Karpas-422 (cell line): ENCODE measurements at places on chromosomes 13 and 19.
A peak's percentile ranks its signal among the peaks of the same experiment; 100 is the strongest.

DNA sequence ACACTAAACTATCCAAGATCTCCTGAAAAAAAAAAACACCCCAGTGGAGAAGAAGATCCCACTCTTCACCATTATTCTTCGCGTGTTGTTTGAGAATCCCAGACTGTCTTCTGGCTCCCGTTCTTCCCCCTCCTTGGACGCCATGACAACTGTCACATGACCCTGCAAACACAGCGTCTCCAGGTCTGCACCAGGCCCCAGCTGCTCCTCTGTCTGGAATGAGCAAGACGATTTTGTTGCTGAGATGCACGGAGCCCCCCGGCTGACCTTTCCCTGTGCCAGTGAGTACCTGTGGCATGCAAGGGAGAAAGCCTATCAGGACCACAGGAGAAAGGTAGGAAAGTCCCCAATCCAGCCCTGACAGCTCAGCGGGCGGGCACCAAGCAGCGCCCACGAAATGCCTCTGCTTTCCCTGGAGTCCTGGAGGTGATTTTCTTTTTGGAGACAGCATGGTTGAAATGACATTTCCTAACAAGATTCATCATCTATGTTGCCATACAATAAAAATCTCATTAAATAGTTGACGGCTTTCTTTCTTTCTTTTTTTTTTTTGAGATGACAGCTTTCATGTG is at the start of gene CFAP97D2:
Gene CFAP97D2 (plus strand): TSS at position 171 of the 572 bp plus-strand sequence. CDS start 74 bp downstream, at position 245.
- no peak for DNase-seq

DNA sequence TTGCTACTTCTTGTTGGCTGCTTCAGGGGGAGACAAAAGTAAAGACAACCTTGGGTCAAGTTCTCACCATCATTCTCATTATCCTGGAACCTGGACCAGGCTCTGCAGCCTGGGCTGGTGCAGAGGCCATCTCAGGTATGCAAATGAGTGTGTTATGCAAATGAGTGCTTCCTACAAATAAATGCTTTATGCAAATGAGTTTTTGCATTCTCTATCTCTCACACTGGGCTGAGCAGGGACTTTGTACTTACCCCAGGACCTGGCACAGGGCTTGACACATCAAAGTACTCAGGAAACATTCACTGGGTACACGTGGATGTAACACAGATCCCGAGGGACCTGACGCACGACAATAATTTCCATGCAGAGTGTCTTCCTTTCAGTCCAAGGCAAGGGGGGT is 103.0 kb downstream of the DNAJC15 start:
- DNase-seq, result peak; percentile 88

- DNase-seq, result no peak
These were observed 48.8 kb upstream of the IRS2 start for GRCh38 chr13:109834973-109835720.

DNA sequence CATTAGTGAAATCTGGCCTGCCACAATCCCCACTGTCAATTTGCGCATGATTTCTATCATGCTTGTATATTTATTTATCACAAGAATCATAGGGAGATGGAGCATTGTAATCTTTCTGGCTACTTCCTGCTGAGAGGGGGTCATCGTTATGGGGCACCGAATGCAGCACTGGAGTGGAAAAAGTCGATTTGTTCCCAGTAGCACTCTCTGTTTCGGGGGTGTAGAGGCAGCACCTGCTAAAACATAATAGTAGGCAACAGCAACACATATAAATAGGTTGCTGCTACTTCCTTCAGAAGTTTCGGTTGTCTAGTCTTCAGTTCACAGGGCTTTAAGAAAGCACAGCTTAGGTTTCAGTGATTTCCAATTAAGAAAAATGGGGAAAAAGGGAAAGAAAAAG is 23.4 kb upstream of the CEACAM21 start:
- no peak for DNase-seq

DNA sequence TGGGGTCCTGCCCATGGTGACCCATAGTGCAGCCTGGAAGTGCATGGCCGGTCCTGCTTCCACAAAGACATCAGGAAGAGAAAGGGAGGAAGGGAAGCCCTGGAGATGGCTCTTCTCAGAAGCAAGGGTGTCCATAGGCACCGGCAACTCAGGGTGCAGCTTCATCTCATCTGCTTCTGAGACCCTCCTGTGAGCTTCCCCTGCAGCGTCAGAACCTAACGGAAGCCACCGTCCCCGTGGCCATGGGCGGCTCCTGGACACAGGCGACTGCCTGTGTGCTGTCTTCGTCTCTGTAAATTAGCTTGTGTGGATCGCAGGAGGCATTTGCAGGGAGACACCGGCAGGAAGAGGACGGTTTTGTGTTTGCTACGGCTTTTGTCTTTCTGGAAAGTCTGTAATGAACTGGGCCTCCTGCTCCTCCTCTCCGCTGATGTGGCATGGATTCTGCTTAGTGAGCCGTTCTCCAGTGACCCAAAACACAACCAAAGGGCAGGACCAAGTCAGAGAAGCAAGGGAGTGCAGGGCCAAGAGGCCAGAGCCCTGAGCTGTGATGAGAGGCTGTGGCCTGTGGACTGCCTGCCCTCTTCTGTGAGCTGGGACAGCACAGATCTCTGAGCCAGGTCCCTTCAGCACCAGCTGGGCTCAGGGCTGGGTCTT is 2.5 kb downstream of the ATP4B start:
- no peak for DNase-seq

DNA sequence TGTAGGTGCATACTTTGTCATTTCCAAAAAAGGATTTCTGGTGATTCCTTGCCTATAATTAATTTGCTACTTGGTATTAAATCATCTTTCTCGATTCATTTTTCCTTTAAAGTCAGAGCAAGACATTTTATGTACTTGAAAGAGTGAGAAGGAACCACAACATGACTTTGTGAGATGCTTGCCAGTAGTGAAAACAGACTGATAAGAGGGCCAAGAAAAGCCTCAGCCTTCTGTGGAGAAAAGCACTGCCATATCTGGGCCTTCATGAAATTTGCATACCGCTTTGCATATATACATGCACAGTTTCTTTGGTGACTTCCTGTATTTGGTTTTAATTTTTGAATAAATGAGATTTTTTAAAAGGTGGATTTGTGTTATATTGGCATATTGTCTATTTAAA is 128.4 kb downstream of the CDK8 start:
- DNase-seq, result peak; percentile 47

DNA sequence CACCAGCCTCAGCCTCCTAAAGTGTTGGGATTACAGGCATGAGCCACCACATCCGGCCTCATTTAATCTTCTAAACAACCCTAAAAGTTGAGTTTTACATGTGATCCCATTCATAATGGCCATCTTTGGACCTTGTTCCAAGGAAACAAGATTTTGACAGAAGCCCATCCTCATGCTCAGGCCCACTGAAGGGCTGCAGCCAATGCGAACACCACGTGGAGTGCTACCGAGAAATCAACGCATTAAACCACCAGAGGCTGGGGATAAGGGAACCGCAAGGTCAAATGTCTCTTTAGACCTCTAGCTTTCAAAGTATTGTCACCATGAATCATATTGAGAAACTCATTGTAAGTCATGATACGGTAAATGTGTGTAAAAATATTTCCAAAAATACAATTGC is 49.4 kb upstream of the DOCK9 start:
- DNase-seq, result no peak

GRCh38 chr13:52975969-52976368 is 52.6 kb upstream of the OLFM4 start:
- DNase-seq, result peak; percentile 1

GRCh38 chr19:19475849-19476828 is 39.2 kb downstream of the TSSK6 start:
- DNase-seq, result peak; percentile 54

- no peak for DNase-seq
These were observed 177.3 kb upstream of the SERP2 start for GRCh38 chr13:44196196-44196751.

GRCh38 chr13:80359414-80359777 is 18.5 kb upstream of the SPRY2 start:
- no peak for DNase-seq

GRCh38 chr19:33781415-33781935 is 15.2 kb upstream of the KCTD15 start:
- no peak for DNase-seq

DNA sequence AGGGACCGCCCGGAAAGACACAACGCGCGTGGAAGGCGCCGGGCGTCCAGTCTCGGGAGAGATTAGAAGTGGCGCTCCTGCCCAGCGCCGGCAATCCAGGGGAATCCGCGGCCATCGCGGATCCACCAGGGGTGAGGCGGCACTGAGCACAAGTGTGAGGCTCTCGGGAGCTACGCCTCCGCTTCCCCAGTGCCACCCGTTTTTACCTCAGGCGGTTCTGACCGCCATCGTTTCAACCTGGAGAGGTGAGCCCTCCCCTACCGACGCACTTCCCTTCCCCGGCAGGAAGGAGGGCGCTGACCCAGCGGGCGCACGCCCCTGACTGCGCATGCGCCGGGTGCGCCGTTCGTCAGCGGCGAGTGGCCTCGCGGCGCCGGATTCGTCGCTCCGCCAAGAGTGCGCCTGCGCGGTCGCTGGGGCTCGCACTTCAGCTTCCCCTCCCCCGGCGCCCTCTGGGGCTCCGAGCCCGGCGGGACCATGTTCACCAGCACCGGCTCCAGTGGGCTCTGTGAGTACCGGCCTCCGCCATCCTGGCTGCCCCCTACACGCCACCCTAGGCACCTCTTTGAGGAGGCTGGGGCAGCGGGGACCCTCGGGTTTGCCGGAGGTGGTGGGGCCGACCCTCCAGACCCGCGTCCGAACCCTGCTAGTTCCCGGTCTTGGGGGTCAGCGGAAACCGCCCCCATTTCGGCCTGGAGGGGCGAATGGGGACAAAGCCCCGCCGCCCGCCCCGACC is at the start of gene UBAC2:
Gene UBAC2 (plus strand): TSS at position 423 of the 736 bp plus-strand sequence. CDS start 55 bp downstream, at position 478.
- DNase-seq, result peak; percentile 98

DNA sequence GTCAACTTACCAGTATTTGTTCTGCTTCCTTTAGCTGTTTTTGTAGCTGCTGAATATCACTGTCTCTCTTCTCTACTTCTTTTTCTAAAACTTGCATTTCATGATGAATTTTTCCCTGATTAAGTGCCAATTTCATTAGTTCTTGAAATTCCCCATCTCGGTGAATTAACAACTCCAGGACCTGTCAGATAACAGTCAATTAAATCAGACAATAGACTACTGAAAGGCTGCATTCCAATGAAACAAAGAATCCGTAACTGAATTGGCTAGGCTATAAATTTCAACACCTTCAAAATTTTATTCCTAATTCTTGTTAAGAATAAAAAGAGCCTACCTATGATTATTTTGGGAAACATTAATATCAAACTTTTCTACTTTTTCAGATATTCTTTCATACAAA is 8.6 kb downstream of the MED4 start:
- DNase-seq, result no peak

DNA sequence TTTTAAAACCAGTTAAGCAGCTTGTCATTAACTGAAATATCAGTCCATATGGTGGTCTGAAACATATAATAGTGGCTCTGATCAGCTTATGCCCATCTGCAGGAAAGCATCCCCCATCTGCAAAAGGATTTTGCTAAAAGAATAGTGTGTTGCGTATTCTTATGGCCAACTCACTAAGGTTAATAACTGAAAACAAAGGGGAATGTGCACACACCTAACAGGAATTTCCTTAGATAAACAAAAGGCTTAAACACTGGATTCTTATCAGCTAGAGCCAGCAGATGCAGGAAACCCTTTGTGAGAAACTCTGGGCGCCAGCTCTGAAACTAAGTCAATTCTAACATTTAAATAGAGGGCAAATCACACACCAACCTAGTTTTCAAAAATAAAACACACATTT is 22.1 kb downstream of the VPS36 start:
- DNase-seq, result no peak

DNA sequence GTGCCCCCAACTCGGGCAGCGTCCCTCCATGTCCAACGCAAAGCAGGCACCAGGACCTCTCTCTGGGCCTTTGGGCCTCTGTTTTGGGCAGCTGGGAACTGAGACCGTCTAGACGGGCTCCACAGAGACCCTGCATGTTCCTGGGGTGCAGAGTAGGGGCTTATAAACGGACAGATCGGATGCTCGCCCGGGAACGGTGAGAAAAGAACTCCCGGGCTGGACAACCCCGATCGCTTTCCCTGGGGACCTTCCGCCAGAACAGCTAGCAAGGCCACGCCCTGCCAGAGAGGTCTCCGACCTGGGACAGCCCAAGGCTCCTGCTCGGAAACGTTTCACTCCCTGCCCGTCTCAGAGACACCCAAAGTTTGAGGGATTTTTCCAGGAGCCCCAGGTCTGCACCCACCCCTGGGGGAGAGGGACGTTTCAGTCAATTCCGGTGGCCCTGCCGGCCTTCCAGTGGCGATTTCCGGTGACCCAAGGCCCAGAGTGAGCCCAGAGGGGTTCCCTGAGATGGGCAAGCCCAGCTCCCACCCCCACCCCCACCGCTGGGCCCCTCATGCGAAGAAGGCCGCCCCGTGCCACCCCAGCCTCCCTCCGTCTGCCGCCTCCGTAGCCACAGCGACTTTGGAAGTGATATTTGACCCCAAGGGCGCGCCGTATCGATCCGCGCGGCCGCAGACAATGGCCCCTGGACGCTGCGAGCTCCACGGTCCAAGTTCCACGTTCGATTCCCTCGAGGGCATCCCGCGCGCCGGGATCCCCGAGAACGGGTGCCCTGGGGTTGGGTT is 1.7 kb downstream of the NR2F6 start:
- no peak for DNase-seq

GRCh38 chr13:38283346-38283745 is 66.3 kb upstream of the UFM1 start:
- DNase-seq, result no peak

DNA sequence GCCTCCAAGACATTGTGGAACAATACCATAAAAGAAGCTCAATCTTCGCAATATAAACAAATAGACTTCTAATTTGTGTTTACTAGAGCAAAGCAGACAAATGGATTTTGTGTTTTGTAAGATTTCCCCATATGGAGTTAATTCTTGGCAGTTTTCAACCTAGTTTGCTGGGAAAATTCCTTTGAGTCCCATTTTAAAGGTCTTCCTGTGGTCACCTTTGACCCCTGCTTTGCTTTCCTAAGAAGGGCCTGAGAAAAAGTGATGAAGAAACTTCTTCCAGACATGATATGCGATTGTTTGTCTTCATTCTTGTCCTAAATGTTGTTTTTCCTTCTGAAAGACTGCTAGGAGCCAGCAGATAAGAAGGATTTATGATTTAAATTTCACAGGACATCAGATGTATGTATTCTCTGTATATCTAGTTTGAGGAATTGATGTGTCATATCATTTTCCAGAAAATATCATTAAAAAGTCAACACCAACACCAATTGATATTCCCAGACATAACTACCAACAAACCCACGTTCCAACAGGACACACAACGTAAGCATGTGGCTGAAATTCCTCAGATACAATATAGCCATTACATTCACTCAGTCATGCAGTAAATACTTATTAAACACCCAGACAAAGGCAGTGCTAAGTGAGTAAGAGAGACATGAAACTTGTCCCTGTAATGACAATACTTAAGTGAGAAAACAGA is 276.4 kb downstream of the LHFPL6 start:
- DNase-seq, result no peak

DNA sequence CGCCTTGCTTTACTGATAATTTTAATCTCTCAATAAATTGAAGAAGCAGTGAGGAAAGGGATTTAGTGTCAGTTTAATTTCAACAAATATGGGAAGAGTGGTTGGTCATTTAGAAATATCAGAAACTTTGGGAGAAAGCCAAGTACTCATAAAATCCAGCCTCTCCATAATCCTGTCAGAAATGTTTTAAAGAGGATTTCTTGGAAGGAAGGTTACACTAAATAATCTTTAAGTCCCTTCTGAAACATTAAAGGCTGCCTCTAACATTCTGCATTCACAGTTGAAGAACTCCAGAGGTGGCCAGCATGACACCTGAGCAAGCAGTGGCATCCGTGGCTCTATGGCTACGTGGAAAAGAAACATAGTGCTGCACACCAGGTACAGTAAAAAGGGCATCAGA is 378.5 kb downstream of the ENOX1 start:
- DNase-seq, result no peak

GRCh38 chr13:20209948-20210347 is 17.2 kb upstream of the GJB2 start:
- DNase-seq, result no peak

- DNase-seq, result no peak
These were observed 109.9 kb downstream of the KLF12 start for GRCh38 chr13:74024314-74024713.
